ENCODE measurements at places on chromosomes 1 and 21. TPM values are rescaled to one million over a fixed set of nuclear protein-coding genes. Genes with fewer than 3 reads are reported as not detected.
A peak's percentile ranks its signal among the peaks of the same experiment; 100 is the strongest.

- no peaks in the 10 kb centered on the region for H3K36me3 ChIP-seq
- H3K27me3 ChIP-seq: no peaks in the 10 kb centered on the region
- H3K27ac ChIP-seq: no peak overlapping the region
- no peak for DNase-seq
- peaks cover 12% of the 10 kb centered on the region for H3K4me1 ChIP-seq
- H3K4me3 ChIP-seq: no peak overlapping the region
Observed at GRCh38 chr1:59743324-59744091, 71.2 kb upstream of the HOOK1 start.

DNA sequence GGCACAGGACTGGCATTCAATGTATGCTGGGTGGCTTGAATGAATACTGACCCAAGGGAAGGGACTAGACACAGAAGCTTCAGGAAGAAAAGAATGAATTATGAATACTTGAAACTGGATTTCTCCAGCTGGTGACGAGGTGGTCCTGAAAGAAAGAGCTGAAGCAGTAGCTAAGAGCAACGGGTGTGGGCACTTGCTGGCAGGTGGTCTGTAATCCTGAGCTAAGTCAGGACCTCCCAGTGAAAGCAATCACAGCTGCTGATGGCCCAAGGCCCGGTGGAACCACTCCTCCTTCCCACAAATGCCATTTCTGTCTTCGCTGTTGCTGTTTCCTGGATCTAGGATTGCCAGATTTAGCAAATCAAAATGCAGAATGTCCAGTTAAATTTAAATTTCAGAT, 47.0 kb downstream of the NEK2 start:
- no peaks in the 10 kb centered on the region for H3K27me3 ChIP-seq
- no peaks in the 10 kb centered on the region for H3K36me3 ChIP-seq
- 0 out of 2 replicates have a peak, but pooled peaks cover 5% of the 10 kb centered on the region for H3K4me1 ChIP-seq
- H3K27ac ChIP-seq: no peak overlapping the region

GRCh38 chr1:74431531-74431930, 80.9 kb downstream of the LRRC53 start:
- H3K27ac ChIP-seq: no peak overlapping the region
- H3K27me3 ChIP-seq: no peaks in the 10 kb centered on the region
- H3K4me3 ChIP-seq: no peak overlapping the region
- no peaks in the 10 kb centered on the region for H3K36me3 ChIP-seq

DNA sequence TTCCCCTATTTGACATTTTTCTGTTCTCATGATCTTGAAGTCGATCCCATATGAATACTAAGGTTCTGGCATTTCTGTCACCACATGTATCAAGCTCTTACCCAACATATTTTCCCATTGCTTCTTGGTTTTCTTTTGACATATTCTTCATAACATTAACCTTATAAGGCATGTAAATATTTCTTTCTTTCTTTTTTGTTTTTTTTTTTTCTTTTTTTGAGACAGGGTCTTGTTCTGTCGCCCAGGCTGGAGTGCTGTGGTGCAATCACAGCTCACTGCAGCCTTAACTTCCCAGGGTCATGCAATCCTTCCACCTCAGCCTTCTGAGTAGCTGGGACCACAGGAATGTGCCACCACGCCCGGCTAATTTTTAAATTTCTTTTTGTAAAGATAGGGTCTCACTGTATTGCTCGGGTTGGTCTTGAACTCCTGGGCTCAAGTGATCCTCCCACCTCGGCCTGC, 33.1 kb upstream of the ERRFI1 start:
- no peaks in the 10 kb centered on the region for H3K27me3 ChIP-seq
- H3K4me1 ChIP-seq: peaks cover 36% of the 10 kb centered on the region
- DNase-seq: peak; percentile 62
- H3K4me3 ChIP-seq: no peak overlapping the region
- peak overlapping the region; percentile 40 for H3K27ac ChIP-seq

- no peaks in the 10 kb centered on the region for H3K36me3 ChIP-seq
- H3K27me3 ChIP-seq: no peaks in the 10 kb centered on the region
- no peak overlapping the region for H3K4me3 ChIP-seq
- no peaks in the 10 kb centered on the region for H3K4me1 ChIP-seq
Observed at GRCh38 chr1:15740924-15741850, 1.1 kb upstream of the TMEM82 start.

- H3K36me3 ChIP-seq: no peaks in the 10 kb centered on the region
- no peak overlapping the region for H3K27ac ChIP-seq
- no peak overlapping the region for H3K4me3 ChIP-seq
- no peaks in the 10 kb centered on the region for H3K27me3 ChIP-seq
- peaks cover 27% of the 10 kb centered on the region for H3K4me1 ChIP-seq
Observed at GRCh38 chr1:108852221-108852975, 4.5 kb downstream of the AKNAD1 start.

- peak; percentile 69 for DNase-seq
- no peaks in the 10 kb centered on the region for H3K27me3 ChIP-seq
- peak overlapping the region; percentile 34 for H3K27ac ChIP-seq
- no peak overlapping the region for H3K4me3 ChIP-seq
Observed at GRCh38 chr1:10561497-10561896, 86.7 kb downstream of the PEX14 start.

DNA sequence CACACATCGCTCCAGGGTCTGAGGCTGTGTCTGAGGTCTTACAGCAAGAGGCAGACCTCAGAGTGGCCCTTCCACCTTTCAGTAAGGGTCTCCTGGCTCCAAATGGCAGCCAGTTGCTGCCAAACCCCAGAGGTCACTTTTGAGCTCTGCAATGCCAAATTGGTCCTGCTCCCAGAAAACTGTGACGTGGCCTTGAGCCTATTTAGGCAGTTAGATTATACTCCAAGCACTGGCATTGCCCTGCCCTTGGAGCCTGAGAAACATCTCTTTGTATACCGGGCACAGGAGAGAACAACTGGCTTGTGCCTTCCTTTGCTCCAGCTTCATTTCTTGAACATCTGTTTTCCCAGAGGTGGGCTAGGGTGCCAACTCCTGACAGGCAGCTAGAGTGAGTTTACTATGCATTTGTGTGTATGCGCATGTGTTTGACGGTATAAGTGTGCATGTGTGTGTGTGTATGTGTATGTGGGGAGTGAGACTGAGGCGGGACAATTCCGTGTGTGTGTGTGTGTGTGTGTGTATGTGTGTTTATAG, 134.5 kb downstream of the IER5 start:
- no peak overlapping the region for H3K4me3 ChIP-seq
- no peaks in the 10 kb centered on the region for H3K27me3 ChIP-seq
- H3K36me3 ChIP-seq: no peaks in the 10 kb centered on the region
- no peak for DNase-seq
- no peaks in the 10 kb centered on the region for H3K4me1 ChIP-seq

GRCh38 chr1:179529482-179530195, 46.1 kb downstream of the NPHS2 start:
- no peaks in the 10 kb centered on the region for H3K27me3 ChIP-seq
- no peaks in the 10 kb centered on the region for H3K36me3 ChIP-seq
- H3K4me3 ChIP-seq: no peak overlapping the region

The F11R gene
- 0.76 TPM for total RNA-seq

The CPLANE2 gene
- 16.5 TPM for total RNA-seq

The SLC25A44 gene
- total RNA-seq: 14.3 TPM

The ADCY10 gene
- not detected for total RNA-seq

The SPRR2B gene
- not detected for total RNA-seq

The MSH4 gene
- total RNA-seq: not detected

Measured in GM23248 (cell line).